ENCODE measurements at places on chromosomes 4 and X.

- DNase-seq: no peak
These were observed 91.6 kb upstream of the H2AZ1 start for GRCh38 chr4:100041646-100042045.

DNA sequence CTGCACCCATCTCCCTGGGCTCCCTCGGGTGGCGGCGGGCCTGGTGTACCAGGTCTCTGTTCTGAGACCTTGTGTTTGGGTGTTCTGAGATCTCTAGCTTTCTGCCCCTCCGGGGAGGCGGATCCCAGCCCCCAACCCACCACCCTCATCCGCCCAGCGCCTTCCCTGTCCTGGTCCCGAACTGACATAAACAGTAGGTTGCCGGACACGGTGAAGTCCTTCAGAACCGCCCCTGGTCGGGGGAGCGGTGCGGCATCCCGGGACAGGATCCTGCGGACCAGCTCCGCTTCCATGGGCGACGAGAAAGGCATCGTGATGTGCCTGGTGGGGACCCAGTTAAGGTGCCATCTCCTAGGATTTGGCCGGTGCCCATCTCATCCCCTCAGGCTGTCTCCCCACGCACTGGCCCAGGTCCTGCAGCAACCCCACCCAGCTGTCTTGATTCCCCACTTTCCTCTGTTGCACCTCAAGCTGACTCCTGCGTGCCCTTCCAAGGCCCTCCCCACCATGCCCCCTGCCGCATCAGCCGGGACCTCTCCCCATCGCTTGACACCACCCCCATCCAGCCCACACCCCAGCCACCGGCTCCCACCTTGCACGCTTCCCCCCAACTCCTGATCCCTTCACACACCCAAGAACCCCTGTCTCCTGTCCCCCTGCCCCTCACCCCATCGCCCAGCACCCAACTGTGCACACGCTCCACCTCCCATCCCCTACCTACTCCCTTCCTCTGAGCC, 900 bp downstream of the CTAG2 start:
- DNase-seq: no peak

DNA sequence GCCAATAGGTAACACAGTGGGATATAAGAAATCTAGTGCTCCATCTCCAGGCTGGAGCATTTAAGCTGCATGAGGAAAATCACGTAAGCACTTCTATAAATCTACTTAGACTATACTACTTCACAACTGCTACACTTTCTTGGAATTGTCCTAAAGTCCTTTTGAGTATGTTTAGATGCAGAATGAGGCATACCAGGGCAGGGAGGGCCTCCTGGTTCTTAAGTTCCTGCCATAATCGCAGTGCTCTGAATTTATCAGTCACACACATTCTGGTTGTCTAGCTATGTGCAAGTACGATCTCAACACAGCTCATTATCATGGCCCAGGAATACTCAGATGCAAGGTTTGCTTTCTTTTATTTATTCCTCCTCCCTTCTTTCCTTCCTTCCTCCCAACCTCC, 130.3 kb downstream of the GUCY2F start:
- DNase-seq: no peak

DNA sequence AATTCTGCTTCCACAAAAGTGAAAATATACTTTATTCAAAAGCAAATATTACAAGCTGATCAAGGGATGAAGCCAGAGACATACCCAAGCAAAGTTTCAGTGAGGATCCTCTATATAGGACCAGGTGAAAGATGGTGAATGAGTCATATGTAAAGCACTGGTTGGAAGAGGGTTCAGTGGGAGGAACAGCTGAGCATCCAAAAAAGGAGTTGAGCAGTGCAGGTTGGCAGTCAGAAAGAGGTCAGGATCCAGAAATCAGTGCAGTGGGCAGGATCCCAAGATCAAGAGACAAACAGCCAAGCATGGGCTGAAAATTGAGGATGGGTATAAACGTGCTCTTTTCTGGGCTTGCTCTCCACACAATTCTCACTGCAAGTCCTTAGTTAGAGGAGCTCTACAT, 30.3 kb downstream of the OTC start:
- no peak for DNase-seq

GRCh38 chr4:25628451-25628850, 27.2 kb upstream of the SLC34A2 start:
- no peak for DNase-seq

DNA sequence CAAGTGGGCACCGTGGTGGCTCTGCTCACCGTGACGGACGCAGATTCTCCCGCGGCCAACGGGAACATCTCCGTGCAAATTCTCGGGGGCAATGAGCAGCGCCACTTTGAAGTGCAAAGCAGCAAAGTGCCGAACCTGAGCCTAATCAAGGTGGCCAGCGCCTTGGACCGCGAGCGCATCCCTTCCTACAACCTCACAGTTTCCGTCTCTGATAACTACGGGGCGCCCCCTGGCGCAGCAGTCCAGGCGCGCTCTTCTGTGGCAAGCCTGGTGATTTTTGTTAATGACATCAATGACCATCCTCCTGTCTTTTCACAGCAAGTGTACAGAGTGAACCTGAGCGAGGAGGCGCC, 2.7 kb downstream of the FAT4 start:
- no peak for DNase-seq

- no peak for DNase-seq
These were observed 154.2 kb upstream of the PRDX4 start for GRCh38 chrX:23513121-23513520.

DNA sequence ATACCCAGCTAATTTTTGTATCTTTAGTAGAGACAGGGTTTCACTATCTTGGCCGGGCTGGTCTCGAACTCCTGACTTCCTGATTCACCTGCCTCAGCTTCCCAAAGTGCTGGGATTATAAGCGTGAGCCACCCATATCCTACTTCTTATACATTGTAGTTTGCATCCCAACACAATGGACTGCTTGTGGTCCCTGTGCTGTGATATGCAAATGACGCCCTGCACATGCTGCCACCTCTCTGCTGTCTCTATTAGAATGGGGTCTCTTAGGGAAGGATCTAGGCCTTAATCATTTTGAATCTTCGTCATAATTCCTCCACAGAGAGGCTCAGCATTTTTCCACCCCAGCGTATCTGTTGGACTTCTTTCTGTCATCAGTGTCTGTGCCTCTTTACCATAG, 595.9 kb downstream of the ADGRL3 start:
- DNase-seq: no peak

DNA sequence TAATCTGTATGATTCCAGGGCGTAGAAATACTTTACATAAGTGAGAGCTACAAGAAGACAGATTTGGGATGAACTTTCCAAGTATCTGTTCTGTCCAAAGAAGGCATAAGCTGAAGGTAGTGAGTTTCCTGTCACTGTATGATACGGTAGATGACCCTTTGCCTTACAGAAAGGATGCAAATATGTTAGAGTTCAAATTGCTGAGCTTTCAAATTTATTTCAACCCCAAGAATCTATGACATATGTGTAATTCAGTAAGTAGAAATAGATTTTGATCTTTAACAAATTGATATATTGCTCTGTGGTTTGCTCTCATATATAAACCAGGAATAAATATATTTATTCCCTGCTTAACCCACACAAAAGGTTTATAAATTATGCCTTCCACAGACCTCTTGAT, 16.5 kb downstream of the DIPK2B start:
- DNase-seq: no peak
